SHP77 (cell line): ENCODE measurements at places on chromosomes 6 and 20.

- DNase-seq = no peak
Measured at GRCh38 chr6:3659748-3660147, 91.8 kb downstream of the PXDC1 start.

DNA sequence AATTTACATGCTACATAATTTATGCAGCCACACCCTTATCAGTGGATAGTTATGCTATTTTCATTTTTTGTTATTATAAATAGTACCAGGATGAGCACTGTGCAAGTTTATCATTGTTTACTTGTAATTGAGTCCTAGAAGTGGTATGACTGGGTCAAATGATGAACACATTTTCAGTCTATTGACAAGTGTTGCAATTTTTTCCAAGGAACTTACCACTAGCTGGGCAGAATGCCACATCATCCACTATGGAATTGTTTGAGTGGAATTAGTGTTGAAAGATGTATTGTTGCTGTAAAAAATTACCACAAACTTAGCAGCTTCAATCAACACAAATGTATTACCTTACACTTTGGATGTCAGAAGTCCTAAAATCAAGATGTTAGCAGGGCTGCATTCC is 38.1 kb upstream of the OPN5 start:
- DNase-seq = no peak

DNA sequence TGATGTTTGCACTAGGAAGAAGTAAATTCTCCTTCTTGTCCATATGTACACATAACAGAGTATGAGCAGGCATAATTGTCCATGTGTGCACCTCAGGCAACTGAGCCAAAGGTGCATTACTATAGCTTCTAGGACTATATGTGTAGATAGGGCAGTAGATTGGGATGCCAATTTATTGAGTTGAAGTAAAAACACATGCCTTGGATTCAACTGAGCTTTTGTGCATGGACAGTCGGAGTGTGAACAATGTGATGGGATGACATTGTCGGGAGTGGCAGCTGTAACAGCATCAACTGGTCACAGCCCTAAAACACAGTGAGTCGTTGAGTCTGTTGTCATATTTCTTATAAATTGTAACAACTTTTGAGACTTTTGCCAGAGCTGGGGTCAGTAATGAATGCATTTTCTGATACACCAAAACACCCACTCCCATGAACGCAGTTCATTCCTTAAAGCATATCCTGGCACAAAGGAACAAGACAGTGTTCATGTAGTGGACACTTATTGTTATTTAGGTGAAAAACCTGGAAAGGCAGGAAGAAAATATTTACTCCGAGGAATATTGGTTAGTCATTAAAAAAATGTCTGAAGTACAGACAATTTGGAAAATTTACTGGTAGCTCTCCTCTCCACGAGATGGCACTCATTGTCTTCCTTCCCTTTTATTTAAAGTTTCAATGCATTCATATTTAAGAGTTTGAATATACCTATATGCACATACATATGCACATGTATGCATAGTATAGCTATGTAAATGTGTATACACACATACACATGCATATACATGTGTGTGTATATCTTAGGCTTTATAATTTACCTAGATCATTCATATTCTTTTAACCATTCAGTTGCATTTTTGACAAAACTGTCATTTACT is 302.0 kb upstream of the STXBP5 start:
- DNase-seq = no peak

DNA sequence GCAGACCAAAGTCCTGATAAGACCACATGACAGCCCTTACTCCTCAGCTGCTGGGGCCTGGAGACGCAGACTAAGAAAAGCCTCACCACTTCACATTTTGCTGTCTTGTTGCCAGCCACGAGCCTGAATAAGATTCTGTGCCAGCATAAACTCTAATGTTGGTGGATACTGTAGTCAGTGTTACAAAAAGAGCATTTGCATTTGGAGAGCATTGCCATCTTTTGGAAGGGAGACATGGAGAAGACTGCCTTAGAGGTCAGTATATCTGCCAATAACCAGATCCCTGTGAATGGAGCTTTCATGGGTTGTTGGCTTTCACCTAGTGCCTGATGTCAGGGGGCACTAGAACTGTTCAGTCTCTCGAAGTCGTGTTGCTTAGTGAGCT is 315.2 kb downstream of the ZFAND3 start:
- DNase-seq = no peak

- no peak for DNase-seq
Measured at GRCh38 chr6:18478610-18479009, 91.5 kb downstream of the RNF144B start.

- no peak for DNase-seq
Measured at GRCh38 chr6:14889188-14889587, 356.7 kb upstream of the JARID2 start.

DNA sequence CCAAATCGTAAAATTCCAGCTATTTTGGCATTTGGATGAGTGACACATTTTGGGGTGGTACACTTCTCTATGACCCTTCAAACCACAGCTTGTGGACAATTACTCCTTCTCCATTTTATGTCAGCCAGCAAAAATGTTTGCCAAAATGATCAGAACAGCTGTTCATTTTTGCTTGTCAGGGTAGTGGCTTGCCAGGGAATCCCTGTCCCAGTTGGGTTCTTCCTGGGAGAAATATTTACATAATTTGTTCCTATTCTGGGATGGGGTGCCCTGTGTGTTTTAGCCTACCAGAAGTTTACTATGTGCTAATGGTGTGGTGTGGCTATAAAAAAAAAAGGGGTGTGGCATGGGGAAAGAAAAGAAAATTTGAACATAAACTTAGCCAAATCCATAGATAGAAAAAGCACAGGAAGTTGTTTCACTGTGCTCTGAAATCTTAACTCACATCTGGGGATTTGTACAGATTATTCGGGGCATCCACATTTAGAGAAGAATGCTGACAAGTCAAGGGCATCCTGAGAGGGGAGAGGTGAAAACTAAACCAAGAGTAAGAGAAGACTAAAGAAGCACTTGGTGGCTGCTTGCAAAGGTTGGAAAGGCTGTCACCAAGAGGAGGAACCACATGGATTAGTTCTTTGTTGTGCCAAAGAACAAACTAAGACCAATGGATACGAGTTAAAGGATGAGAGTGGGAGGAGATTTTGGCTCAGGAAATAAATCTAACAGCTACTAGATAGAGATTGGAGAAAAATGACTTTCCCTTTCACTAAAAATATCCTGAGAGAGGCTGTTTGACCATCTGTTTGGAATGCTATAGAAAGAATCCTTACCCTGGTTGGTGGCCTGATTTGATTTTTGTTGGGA is 55.2 kb upstream of the RBM24 start:
- no peak for DNase-seq

GRCh38 chr20:45449528-45449927 is 20.0 kb upstream of the WFDC2 start:
- no peak for DNase-seq

GRCh38 chr6:159170333-159170672 is 1.1 kb downstream of the FNDC1 start:
- no peak for DNase-seq

GRCh38 chr6:127880429-127880828 is 20.4 kb downstream of the THEMIS start:
- DNase-seq = no peak

DNA sequence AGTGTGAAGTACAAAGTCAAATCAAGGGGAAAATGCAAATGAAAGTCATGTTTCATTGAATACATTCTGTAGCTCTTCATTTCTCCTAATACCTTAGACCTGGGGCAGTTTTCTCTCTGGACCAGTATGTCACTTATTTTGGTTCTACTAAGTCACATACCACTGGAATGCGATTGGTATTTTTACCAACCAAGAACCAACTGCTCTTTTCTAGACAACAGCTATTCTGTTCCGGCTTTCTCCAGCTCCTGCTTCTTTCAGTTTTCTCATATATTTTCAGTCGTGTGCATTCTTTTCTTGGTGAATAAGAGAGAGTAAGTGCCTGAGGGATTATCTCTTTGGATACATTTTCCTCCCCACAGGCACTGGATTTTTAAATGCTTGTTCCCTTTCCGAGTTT is 39.2 kb upstream of the SPACA1 start:
- no peak for DNase-seq

- no peak for DNase-seq
Measured at GRCh38 chr6:30157999-30158398, 3.0 kb downstream of the TRIM10 start.

DNA sequence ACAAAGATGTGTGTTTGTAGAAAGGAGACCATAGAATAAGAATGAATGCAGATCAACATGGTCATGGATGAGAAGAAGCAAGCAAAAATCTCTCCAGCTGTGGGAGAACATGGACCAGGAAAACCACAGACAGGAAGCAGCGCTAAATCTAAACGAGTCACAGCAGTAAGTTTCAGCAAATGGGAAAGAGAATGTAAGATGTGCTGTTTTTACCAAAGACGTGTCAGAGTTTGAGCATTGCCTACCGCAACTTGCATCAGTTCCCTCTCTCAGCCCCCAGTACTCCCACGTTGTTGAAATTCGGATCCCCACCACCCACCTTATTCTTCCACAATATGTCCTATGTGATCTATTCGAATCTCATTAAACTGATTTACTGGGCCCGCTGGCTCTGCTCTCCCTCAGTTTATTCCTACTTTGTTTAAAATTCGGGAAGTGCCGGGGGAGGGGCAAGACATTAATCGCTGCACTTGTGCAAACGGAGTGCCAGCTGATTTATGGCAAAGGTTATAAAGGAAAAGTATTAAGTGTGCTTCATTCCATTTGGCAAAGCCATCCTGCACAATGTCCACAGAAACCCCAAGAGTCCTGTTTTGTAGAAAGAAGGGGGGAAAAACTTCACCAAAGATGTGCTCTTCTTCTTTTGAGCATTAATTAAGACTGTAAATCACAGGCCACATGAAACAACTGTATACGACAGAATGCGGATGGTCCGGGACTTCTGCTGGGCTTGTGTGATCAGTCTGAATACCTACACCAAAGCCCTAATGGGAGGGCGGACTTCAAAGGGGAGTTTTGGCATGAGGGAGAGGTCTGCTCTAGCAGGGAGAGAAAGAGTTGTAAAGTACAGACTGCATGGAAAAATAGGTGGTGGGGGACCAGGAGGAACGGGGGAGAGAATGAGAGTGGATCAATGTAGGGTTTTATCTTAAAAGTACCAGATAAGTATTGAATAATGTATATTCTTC is 59.1 kb upstream of the PRDM1 start:
- DNase-seq = no peak

GRCh38 chr6:159854959-159855358 is 35.8 kb upstream of the MAS1 start:
- no peak for DNase-seq

- no peak for DNase-seq
Measured at GRCh38 chr6:129100164-129100563, 217.2 kb downstream of the LAMA2 start.

DNA sequence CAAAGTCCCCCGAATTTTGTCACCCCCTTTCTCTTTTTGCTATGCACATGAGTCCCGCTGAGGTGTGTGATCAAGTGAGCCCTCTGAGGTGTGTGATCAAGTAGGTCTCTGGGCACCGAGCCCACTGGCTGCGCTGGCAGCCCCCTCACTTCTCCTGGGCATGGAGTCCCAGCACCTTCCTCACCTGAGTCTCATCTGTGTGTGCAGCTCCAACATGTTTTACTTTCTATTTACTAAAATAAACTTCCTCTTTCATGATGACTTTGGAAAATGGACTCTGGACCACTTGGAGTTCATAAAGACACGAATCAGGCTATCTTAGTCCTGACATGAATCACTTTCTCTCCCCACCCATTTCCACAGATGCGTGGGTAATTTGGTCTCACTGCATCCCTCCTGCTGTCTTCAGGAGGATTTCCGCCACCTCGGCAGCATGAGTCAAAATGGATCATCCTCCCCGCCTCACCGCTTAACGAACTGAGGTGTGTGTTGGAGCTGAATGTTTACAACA is 39.8 kb downstream of the PRDM1 start:
- DNase-seq = no peak

GRCh38 chr6:3316331-3316730 is 57.6 kb downstream of the PSMG4 start:
- DNase-seq = no peak

- DNase-seq = no peak
Measured at GRCh38 chr6:25326126-25326525, 47.0 kb downstream of the CARMIL1 start.

- DNase-seq = no peak
Measured at GRCh38 chr20:40726776-40727175, 37.7 kb upstream of the MAFB start.

GRCh38 chr6:160041608-160042007 is 72.7 kb downstream of the IGF2R start:
- no peak for DNase-seq

DNA sequence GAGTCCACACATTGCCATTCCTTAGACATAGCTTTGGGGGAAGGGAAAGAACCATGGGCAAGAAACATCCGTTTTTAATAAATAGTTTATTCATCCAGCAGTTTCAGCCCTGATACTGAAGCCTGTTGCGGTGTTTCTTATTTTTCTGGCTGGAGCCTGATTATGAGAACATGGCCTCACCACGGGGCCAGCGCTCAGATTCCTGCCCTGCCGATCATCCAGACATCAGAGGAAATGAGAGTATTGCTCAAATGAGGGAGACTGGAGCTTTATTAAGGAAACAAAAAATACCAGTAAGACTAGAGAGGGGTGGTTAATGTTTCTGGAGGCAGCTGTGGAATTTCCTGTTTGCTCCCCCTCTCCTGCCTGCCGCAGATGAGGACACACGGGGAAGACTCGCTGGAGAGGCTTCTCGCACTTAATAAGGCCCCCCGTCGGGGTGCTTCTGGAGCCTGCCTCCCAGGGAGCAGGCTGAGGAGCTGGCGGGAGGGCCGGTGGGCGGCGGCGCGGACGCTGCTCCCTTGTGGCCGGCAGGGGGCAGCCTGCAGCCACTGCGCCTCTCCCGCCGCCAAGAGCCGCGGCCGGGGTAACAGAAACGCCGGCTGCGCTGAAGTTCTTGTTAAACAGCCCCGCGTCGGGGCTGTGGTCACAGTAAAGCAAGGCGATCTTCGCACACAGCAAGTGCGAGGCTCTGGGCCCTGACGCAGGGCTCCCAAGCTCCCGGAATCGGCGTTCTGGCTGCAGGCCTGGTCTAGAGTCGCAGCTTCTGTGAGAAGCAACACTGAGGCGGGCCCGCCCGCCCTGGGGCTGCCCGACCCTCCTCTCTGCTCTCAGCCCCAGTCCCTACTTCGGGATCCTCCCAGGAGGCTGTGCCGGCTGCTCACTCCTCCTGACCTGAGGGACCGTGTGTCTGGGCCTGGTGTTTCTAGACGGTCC is 17.5 kb downstream of the LEMD2 start:
- DNase-seq = peak; percentile 56

- no peak for DNase-seq
Measured at GRCh38 chr6:105611606-105612005, 208.7 kb upstream of the PREP start.

- no peak for DNase-seq
Measured at GRCh38 chr20:61543931-61544745, 292.1 kb downstream of the CDH4 start.

- no peak for DNase-seq
Measured at GRCh38 chr20:48298851-48299484, 513.7 kb upstream of the SULF2 start.

- no peak for DNase-seq
Measured at GRCh38 chr6:157143890-157144798, 179.2 kb downstream of the TMEM242 start.

GRCh38 chr20:64240243-64241015 is 15.1 kb upstream of the PCMTD2 start:
- no peak for DNase-seq
